Stimulated activated CD8-positive, alpha-beta memory T cell treated with anti-CD3 and anti-CD28 coated beads, Interleukin-7, amount 100 ng/mL, for 1 hour (primary cell): ENCODE measurements at places on chromosomes 1 and 21.
A peak's percentile ranks its signal among the peaks of the same experiment; 100 is the strongest.

DNA sequence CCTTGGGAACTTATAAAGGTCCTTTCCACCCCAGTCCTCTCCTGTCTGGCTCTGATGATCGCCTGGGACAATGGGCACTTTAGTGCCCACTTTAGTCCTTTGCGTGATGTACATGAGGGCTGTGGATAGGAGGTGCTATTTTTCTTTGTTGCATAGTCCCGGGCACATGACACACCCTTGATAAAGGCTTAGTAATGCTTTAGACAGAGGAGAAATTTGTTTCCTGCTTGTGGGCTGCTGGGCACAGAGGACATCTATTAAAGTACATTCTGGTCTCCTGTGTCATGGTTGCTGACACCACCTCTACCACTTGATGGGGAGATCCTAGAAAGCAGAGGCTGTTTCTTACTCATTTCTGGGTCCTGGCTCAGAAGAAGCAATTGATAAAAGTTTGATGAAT is 5.4 kb upstream of the KNCN start:
- no peak for DNase-seq

GRCh38 chr1:203702130-203702577 is 62.8 kb upstream of the LAX1 start:
- peak; percentile 51 for DNase-seq

- no peak for DNase-seq
These were observed 58.6 kb upstream of the ZNF281 start for GRCh38 chr1:200468264-200469001.

- DNase-seq = no peak
These were observed 21.5 kb upstream of the STMN1 start for GRCh38 chr1:25927521-25928265.

- DNase-seq = no peak
These were observed 52.5 kb downstream of the ANGPTL1 start for GRCh38 chr1:178818416-178818815.

DNA sequence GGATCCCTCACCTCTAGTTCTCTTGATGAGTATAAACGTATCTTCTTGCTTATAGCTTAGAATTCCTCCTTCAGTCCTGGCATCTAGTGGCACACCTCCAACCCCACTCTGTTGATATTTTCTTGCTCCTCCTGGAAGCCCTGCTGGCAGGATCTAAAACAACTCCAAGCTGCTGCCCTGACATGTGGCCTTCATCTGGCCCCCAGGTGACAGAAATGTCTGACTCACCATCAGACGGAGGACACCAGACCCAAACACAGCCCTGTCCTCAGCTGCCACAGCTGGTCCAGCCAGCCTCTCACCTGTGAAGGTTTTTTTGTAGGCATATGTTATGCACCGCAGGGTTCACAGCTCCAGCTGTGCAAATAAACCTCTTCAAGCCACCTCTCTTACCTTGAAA is 53.4 kb downstream of the KRTAP19-8 start:
- DNase-seq = no peak

- no peak for DNase-seq
These were observed 1331.1 kb downstream of the MRPL39 start for GRCh38 chr21:24276204-24276603.

DNA sequence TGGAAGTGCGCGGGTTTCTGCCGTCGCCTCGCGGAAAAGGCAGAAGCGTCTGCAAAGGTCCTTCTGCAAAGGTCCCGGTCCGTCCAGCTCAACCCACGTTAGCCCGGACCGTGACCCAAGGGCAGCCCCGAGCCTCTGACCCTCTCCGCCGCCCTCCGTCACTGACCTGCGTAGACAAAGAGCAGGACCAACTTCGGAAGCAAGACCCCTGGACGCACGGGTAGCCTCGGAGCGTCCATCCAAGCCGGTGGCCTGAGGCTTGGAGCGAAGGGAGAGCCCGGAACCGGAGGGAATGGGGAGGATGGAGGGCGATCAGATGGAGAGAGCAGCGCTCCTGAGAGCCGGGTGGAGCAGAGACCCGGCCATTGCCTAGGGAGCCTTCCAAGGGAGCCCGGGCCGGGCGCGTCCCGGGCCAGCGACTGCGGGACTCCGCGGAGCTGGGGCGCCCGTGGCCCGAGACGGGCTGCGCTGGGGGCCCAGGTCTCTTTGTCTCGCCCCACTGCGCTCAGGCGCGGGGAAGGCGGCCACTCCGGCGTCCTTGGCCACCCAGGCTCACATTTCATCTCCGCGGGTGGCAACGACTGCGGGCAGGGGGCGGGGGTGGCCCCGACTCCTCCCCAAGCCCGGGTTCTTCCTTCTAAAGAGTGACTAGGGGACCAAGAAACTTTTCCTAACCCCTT is at the start of gene CYYR1:
CYYR1 (minus strand) TSS at position 585 of the 680 bp plus-strand sequence; CDS start at position 239, 346 bp downstream.
- no peak for DNase-seq

DNA sequence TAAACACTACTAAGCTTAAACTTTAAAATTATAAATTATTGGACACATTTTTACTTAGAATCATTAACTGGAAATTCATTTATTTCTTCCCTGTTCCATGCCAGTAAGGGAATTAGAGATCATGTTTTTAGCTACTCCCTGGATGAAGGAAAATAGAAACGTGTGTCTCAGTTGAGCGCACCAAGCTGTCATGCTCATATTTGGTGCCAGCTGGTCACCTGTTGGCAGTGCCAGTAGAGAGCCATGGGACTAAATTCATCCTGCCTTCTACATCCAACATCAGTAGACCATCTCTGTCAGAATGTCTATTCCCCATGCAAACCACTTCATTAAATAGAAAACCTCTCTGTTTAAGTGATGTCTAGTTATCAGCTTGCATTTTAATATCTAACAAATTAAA is 17.4 kb upstream of the SLC22A15 start:
- no peak for DNase-seq

DNA sequence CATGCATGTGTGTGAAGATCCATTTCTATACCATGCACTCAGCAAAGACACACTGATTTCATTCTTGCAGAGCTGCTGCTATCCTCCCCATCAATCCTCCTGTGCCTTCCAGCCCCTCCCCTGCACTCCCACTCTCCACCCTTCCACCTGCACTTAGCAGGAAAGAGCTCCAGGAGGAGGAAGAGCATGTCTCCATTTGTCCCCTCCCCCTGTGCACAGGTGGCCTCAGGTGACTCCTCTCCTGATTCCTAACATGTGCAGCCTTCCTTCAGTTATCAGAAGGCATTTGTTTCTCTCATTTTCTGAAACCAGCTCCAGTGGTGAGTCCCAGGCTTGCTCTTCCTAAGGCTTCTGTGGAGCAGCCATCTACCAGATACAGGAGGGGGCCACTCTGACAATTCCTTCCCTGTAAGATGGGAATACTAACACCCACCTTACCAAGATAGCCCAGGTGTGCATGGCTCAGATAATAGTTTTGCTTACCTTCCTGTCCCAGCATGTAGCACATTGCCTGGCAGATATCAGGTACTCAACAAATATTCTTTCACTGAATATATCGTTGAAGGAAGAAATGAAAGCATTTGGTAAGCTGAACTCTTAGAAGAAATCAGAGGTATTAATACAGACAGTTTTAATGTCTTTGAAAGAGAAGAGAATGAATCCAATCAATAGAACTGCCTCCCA is 21.9 kb upstream of the FAM3B start:
- no peak for DNase-seq

DNA sequence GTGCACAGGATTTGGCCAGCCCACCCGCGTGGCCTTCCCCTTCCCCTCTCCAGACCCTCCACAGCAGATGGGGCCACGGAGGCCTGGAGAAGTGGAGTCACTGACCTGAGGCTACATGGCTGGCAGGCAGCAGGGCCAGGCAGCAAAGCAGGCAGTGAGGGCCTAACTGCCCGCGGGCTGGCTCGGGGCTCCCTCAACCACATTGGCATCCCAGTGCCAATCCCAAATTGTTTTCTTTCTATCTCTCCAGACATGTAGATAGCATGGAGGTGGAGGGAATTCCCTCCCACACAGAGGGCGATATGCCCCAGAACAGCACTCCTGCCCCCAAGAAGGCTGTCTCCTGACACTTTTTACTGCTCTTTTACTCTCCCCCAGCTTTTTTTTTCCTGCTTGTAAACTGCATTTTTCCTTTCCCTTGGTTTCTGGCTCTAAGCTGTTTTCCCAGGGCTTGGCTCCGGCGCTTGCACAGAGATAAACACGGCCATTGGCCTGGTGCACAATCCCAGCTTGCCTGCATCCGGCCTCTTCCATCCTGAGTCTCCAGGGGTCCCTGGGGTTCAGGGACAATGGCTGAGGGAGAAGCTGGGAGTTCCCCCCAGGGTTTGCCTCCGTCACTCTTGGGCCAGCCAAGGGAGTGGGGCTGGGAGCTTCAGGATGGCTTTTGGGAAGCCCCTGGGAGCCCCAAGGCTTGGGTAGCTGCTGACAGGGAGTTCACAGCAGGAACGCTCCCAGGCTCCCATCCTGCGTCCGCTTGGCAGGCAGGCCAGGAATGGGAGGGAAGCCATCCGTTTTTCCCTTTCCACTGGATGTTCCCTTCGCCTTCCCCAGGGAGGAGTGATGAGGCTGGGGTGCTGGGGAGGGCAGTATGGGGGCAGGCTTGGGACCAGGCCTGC is 7.0 kb downstream of the EPHX1 start:
- DNase-seq = no peak

GRCh38 chr1:191260056-191260455 is 782.4 kb upstream of the BRINP3 start:
- DNase-seq = no peak

DNA sequence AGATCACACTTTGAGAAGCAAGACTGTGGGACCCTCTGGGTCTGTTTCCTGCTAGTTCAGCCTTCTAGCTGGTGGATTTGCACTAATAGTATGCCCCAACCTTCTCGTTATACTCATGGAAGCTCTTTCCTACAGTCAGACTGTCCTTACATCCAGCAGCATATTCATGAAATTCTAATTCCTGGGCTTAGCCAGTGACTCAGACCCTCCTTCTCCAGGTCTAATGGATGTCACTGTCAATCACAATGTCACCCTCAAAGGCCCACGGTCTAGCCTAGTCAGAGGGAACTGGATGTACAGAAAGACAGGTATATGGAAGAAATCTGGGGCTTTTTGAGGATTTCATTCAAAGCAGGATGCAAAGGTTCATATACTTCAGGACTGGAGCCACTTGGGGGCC is 72.4 kb downstream of the KCNJ15 start:
- DNase-seq = no peak

DNA sequence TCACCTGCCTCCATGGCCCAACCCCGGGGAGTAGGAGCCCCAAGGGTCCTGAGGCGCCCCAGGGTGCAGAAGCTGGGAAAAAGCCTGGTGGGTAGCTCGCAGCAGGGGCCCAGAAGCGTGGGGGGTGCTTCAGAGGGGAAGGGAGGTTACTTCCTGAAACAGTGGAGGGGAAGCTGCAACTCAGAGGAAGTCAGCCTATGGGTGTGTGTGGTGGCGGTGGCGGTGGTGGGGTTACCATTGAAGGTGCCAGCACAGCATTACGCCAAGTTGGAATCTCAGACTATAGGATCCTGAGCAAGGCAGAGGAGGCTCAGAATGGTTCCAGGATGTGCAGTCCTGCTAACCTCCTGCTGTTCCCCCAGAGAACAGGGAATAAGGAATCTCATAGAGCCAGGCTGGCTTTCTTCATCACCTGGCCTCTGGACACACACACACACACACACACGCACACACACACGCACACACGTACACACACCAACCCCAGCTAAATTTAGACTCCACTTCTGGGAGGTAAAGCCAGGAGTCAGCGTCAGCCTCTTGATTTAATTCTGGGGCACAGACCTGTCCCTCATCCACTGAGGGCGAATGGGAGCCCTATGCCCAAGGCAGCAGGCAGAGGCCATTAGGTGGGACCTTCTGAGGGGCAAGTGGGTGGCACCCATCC is 1.3 kb downstream of the DENND4B start:
- DNase-seq = peak; percentile 59

DNA sequence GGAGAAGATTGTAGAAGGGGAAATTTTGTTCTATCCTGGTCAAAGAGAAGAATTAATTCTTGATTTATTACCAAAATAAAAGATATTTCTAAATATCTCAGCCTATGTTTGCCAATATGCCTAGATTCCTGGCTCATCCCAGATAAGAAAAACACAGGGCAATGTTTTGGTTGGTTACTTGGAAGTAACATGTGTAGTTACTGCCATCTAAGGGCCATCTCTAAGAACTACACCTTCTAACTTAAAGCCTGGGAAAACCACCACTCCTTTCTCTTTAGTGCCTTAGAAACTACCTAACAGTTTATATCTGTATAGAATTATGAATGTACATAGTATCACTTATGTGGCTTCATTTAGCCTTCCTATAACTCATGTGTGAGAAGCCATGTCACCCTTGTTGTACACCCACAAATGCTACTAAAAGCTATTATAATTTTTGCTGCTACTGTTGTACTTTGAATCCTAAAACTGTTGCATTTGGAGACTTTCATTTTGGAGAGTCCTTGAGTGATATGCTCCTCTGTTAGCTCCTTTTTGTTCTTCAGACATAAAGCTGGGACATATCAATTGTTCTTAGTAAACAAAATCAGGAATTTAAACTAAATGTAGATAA is 4.5 kb downstream of the AIM2 start:
- DNase-seq = no peak

- no peak for DNase-seq
These were observed 107.0 kb upstream of the TLR5 start for GRCh38 chr1:223249854-223250631.

DNA sequence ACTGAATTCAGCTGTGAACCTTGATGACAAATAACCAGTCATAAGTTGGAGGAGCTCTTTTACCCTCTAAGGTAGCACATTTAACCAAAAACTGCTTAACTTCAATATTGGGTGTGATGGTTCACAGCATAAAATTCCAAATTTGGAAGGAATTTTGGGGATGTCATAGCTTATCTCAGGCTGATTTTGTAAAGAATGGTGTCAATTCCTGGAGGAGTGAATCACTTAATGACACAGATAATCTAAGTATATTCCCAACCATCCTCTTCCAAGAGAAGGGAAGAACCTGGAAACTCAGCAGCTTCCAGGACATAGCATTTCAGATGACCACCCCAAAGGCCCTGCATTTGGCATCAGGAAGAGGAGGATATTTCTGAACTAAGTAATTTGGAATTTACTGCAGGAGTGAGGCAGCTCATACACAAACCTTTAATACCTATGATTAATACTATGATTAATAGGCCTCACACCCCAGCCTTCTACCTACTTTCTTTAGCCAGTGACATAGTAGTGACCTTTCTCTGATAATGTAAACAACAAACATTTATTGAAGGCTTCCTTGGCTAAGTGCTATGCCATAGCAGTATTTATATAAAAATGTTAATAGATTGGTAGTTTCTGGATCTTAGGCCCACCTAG is 14.5 kb downstream of the GLUL start:
- DNase-seq = no peak

- no peak for DNase-seq
These were observed 9.6 kb downstream of the OR2T33 start for GRCh38 chr1:248268178-248268577.

- DNase-seq = peak; percentile 30
These were observed 41.3 kb downstream of the PIK3C2B start for GRCh38 chr1:204453141-204453772.
